ENCODE measurements at places on chromosomes 12 and 14. TPM values are rescaled to one million over a fixed set of nuclear protein-coding genes. Genes with fewer than 3 reads are reported as not detected.

The TPH2 gene
- total RNA-seq, result not detected

The DEPDC4 gene
- total RNA-seq, result 1.3 TPM

The VASH1 gene
- 103 TPM for total RNA-seq

The LMO3 gene
- 492 TPM for total RNA-seq

The POTEG gene
- not detected for total RNA-seq

The CPSF2 gene
- total RNA-seq, result 21.9 TPM

The NAP1L1 gene
- total RNA-seq, result 233 TPM

The VRTN gene
- not detected for total RNA-seq

The PTPRB gene
- 13.8 TPM for total RNA-seq

The NYNRIN gene
- total RNA-seq, result 34.7 TPM
